Activated T-helper 1 cell treated with anti-CD3 and anti-CD28 coated beads, Interleukin-2, amount 50 U/mL, for 16 hours (primary cell): ENCODE measurements at places on chromosomes 4 and X.

DNA sequence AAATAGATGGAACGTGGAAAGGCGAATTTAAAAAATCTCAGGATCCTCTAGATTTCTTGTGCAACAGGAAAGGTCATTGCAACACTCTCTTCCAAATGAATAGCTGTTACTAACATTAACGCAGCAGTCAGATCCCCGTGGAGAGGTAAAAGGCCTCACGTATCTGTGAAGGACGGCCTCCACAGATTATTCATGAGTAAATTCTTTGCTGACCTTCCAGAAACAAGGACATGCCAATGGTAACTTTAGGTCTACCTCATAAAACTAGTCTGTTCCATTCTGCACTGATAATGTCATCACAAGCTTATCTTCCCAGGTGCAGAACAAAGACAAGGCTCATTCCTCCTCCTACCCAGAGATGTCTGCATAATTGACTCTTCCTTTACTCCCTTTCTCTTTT is 16.1 kb upstream of the REPS2 start:
- DNase-seq = no peak

DNA sequence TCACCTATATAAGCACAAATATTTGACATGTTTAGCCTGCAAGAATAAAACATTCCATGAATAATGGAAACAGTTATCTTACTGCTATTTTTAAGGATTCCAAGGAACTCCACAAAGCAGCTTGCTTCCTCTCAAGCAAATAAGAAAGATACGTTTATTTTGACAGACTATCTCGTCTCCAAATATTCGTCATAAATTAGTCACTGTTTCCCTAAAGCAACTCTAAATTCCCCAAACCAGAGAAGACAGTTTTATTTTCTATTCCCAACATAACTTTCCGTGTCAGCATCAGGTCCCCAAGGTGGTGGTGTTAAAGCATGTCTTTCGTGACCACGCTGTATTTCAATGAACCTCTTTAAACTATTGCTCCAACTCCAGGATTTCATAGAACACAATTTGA is 24.3 kb upstream of the DKK2 start:
- no peak for DNase-seq

- no peak for DNase-seq
These were observed 264.6 kb upstream of the HAND2 start for GRCh38 chr4:173794662-173795061.

DNA sequence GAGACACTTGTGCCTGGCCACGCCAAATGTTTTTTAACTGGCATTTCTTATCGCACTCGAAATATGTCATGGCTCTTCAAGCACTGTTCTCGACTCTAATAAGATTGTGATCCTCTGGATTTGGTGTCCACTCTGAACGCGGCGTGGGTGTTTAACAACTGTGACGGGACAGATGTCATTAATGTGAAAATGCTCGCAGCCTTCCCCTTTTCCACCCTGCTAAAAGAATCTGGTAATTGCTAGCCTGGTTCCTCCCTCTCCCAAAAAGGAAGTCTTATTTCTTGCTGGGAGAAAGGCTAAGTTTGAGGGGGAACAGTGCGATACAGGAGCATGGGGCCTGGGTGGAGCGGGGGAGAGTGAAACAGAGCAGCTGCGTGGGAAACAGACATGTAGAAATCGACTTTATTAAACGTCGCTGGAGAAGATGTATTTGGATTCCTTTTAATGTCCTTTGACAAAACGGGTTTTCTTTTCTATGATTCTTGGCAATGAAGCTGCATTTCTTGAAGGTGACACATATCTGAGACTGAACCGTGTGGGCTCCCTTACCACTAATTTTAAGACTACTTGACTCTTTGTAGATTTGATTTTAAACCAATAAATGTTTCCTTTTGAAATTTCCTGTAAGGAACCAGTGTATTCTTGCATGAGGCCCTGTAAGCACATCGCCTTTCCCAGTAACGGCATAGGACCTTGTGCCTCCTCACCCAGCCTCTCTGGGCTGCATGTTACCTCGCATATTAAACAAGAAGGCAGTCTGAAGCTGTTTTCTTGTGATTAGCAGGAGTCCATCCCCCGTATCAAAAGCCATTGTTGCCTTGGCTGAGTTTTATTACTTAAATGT is 17.8 kb downstream of the TBC1D1 start:
- DNase-seq = no peak

DNA sequence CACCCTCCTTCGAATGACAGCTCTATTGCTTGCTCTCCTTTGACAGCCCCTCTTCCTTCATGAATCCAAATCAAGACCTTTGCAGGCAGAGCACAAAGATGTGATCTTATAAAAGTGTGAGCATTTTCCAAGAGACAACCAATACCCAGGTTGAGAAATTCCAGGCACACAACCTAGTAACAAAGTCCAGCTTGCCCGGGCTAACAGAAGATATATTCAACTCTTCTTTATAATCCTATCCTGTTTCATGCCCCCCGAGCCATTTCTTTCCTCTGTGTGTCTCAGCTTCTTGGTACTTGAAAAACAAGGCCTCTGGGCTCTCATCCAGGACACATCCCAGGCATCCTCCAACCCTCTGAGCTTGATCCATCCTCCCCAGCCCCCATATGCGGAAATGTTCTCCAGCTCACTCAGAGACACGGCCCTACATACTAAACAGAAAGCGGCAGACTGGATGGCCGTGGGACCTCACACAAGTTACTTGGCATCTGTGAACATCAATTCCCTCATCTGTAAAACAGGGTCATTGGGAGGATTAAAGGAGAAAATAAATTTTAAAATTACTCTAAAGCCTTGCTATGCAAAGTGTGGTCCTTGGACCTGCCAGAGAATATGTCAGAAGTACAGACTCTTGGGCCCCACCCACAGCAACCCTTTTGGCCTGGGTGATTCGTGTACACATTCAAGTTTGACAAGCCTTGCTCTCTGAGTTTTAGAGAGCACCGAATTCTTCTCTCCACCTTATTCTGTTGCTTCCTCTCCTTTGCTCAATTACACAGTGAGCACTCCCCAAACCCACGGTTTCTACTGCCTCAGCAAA is 627.0 kb downstream of the BCOR start:
- DNase-seq = no peak

DNA sequence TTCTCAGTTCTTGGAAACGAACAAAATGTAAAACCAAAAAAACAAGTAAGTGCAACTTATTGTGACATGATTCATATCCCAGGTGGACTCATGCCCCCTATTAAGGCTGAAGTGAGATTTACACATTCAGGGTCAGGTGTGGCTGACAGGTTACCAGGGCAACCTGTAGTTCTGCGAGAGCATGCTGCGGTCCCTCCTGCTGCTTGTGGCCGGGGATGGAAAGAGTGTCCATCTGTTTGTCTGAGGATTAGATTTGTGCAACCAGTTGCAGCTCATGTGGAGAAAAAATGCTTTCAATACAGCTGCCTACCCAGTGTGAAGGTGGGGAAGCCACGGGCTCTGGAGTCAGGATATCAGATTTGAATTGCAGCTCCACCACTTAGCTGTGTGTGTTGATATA is 78.8 kb downstream of the FAM184B start:
- DNase-seq = no peak

DNA sequence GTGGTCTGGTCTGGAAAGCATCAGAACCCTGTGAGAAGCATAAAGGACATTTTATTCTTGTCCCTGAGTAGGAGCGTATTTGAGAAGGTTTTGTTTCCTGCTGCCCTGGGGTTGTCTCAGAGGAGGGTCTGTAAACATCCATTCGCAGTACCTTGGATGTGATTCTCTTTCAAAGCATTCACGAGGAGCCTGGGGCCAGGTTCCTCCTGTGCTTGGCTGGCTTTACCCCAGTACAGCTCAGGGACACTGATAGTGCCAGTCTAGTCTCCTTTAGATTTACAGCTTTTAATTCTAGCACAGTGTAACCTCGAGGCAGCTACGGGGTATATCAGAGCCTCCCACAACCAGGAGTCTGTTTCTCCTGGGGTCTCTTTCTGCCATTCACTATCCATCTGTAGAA is 2.7 kb downstream of the CLRN2 start:
- no peak for DNase-seq

- no peak for DNase-seq
These were observed 16.9 kb downstream of the FNIP2 start for GRCh38 chr4:158785718-158786117.

- DNase-seq = no peak
These were observed 84.4 kb upstream of the PHOX2B start for GRCh38 chr4:41832961-41833360.

DNA sequence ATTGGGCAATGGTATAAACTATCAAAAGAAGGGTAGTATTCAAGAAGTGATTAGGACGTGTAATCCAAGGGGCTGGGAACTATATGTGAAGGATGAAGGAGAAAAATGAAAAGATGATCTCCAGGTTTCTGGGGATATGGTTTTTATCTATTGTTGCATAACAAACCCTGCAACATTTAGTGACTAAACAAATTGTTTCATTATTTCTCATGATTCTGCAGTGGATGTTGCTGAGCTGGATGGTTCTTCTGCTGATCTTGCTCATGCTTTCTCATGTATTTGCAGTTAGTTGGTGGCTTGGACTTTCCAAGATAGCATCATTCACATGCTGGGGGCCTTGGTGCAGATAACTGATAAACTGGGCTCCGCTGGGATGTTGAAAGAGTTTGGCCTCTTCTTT is 29.1 kb downstream of the PHOX2B start:
- DNase-seq = no peak

DNA sequence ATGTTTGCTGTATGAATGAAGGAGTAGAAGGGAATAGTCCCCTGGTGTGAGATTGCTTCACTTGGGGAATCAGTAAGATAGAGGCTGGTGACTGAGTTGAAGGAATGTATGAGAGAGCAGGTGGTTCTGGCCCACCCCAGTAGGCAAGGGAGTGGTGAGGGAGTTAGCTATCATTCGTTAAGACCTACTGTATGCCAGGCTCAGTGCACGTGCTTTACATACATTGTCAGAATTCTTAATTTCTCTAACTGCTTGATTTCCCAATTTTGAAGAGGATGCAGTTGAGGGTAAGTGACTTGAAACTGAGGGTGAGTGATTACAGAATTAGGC is 700 bp downstream of the VMA21 start:
- DNase-seq = no peak

DNA sequence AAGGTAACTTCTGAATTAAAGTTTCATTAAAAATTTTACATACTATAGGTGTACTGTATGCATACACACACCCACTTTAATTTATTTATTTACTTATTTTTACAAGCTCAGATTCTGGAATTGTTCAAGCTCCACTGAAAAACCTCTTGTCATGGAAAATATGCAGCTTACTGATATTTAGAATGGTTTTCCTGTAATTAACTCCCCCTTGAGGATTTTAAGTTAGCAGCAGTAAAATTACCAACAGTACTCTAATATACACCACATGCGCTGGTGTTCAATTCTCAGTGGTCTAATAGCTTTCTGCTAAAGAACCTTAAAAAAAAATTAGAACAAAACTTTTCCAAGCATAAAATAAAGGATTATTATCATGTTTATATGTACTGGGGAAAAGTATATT is 12.0 kb downstream of the MAB21L2 start:
- DNase-seq = no peak

DNA sequence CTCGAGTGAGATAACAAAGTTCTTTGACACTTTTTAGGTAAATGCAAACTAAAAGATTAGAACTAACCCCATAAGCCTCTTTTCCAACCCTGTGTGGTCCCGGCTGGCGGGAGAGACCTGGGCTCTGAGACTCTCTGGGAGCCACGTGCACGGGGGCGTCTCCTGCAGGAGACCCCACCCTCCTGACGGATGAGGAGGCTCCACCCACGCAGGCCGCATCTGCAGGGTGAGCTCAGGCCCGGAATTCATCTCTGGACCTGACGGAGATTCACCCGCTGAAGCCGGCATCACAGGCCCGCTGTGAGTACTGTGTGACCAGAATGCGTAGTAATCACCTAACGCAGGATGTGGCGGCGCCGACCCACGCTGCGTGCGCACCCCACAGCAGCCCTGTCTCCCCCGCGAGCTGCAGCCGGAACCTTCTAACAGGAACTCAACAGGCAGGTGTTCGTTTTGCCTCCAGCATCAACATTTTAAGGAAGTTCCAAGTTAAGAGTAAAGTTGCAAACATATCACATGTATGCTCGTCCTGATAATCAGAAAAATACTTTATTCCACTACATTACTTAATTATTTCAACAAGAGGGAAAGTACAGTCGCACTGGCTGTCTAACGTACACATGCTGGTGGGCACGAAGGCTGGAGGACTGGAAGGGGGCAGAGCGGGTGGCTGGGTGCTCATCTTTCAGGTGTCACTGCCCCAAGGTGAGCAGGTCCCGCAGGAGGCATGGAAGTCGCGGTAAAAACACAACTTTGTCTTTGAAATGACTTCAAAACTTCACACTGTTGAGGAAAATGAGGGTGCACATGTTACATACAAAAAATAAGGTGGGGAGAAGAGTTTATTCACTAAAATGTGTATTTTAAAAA is 44.5 kb downstream of the FGFRL1 start:
- DNase-seq = peak; percentile 64

GRCh38 chrX:77114501-77114900 is 332.7 kb upstream of the FGF16 start:
- no peak for DNase-seq

- no peak for DNase-seq
These were observed 342.3 kb downstream of the GRXCR1 start for GRCh38 chr4:43234626-43235415.

- DNase-seq = no peak
These were observed 91.2 kb downstream of the LRP2BP start for GRCh38 chr4:185304541-185304940.

GRCh38 chr4:85681221-85681657 is 206.3 kb downstream of the ARHGAP24 start:
- DNase-seq = no peak

DNA sequence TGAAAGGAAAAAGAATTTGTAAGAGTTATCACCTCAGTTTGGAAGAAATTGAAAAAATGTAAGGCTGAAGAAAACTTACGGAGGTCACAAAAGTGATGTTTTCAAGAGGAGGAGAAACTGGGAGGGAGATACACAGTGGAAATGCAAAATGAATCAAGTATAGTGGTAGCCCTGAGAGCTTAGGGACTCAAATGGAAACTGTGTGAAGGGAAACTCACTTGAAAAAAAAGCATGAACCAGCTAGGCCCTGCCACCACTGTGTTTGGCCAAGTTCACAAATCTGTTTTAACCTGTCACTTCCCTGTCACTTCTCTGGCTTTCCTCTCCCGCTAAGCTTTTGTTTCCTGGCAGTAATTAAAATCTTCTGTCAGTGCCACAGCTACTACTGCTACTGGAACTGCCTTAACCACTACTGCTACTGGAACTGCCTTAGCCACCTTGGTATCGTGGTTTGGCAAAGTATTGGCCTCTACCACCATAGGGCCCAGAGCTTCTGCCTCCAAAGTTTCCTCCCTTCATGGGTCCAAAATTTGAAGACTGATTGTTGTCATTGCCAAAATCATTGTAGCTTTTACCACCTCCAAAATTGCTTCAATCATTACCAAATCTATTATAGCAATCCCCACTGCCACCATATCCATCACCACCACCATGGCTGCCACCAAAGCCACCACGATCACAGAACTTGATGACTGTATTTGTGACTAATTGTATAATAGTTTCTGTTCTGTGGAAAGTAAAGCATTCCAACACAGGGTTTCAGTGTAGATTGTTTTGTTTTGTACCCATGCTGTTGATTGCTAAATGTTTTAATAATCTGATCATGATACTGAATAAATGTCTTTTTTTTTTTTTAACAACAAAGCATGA is 41.5 kb downstream of the SMARCA5 start:
- no peak for DNase-seq

- no peak for DNase-seq
These were observed 6.7 kb downstream of the SLC34A2 start for GRCh38 chr4:25662306-25662705.
